ENCODE measurements at places on chromosomes 16 and 17.
A peak's percentile ranks its signal among the peaks of the same experiment; 100 is the strongest.

DNA sequence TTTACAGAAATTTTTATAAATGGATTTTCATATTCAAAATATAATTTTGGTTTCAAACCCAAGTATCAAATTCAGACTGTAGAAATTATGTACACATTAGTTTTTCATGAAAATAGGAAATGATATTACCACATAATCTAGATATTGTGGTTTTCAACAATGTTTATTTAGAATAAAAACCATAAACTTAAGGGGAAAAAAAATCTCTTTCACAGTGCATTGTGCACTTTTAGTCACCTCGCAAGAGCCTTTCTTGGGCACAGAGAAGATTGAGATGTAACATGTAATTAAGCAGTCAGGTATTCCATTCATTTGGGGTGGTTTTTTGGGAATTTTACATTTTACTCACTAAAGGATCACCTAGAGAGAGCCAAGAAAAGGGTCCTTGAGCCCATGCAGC, 104.0 kb downstream of the TANC2 start:
- no peak for DNase-seq

- DNase-seq = peak; percentile 68
These were observed 1.9 kb downstream of the GPR142 start for GRCh38 chr17:74369221-74369620.

DNA sequence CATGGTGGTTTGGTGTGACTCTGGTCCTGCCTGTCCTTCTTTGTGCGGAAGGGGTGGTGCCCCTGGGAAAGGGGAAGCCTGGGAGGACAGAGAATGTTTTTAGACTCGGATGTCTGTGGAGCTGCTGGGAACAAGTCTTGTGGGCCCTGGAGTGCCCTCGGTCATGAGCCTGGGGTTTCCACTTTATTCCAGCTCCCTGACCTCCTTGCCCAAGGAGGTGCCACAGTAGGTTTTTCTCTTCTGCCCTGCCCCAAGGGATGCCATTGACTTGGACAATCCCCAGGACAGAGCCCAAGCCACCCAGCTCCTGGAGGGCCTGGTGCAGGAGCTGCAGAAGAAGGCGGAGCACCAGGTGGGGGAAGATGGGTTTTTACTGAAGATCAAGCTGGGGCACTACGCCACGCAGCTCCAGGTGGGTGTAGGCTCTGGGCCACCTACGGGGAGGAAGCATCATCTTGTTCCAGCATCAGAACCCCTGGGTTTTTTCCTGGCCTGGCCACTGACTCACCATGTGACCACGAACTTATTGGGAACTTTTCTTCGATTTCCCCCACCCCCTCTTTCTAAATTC, 1.4 kb downstream of the STAT5A start:
- peak; percentile 80 for DNase-seq

- no peak for DNase-seq
These were observed 2.6 kb downstream of the SLC16A6 start for GRCh38 chr17:68288375-68288774.

- no peak for DNase-seq
These were observed 89.1 kb downstream of the RGS9 start for GRCh38 chr17:65226227-65226626.

- no peak for DNase-seq
These were observed 16.6 kb downstream of the GOSR1 start for GRCh38 chr17:30493780-30494179.

DNA sequence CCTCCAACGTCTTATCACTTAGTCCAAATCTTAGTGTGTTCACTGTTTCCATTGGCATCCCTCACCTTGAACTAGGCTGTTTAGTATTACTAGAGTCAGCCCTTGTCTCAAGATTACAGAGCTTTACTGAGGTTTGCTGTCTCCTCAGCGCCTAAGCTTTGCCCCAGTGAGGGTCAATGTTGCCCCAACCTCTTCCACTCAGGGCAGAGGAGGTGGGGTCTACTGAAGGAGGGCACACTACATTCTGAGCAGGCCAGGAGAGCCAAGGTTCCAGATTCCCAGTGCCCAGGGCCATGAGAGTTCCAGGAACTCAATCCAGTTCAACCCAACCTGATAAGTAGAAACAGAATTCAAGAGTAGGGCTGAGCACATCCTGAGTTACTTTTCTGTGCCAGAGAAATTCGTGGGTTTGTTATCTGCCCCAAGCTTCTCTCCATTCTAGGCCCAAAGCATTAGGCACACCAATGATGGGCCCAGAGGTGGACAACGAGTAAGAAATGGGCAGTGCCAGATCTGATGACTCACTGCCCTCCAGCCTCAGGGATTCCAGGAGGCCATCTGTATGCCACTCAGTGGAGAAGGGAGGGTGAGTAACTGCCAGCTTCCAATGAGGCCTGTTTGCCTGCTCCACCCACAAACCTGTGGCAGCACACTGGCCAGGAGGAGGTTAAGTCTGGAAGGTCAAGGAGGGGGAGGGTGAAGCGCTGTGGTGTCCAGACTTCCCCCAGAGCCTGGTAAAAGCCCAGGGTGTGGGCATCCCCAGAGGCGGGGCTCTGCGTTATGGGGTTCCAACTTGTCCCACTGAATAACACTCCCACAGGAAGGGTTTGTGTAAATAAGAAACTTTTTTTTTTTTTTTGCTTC, 8.2 kb downstream of the TUBG2 start:
- DNase-seq = no peak

- DNase-seq = no peak
These were observed 54.7 kb downstream of the NXN start for GRCh38 chr17:924711-925475.

- DNase-seq = no peak
These were observed 486.5 kb downstream of the HS3ST4 start for GRCh38 chr16:26178298-26178697.

DNA sequence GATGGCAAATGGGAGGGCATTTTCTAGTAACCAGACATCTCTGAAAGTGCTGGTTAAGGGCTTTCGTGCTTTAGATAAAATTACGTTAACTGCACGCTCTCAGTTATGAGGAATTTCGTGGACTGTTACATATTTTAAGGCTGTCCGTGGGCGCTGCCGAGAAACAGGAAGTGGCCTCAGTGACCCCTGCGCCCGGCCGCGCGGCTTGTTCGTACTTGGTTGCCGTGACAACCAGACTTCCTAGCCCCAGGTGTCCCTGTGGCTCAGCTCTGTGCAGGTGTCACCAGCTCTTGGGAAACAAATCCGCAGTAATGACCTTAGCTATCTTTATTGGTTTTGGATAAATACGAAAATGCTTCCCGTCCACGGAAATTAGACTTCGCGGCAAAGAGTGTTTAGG, 52.7 kb downstream of the LMF1 start:
- DNase-seq = no peak

GRCh38 chr16:89031715-89032659, 55.0 kb upstream of the CBFA2T3 start:
- DNase-seq = peak; percentile 30

- DNase-seq = peak; percentile 23
These were observed at the start of gene ADGRG1 for GRCh38 chr16:57628008-57628781. Gene ADGRG1 (plus strand): TSS chr16:57628630. CDS start chr16:57650288, 21,658 bp downstream.

GRCh38 chr17:4836221-4836620, 3.1 kb downstream of the MINK1 start:
- DNase-seq = no peak

GRCh38 chr16:83830769-83831455, 23.1 kb downstream of the HSBP1 start:
- DNase-seq = no peak

- DNase-seq = no peak
These were observed 91.3 kb downstream of the TBC1D16 start for GRCh38 chr17:79944251-79944812.

DNA sequence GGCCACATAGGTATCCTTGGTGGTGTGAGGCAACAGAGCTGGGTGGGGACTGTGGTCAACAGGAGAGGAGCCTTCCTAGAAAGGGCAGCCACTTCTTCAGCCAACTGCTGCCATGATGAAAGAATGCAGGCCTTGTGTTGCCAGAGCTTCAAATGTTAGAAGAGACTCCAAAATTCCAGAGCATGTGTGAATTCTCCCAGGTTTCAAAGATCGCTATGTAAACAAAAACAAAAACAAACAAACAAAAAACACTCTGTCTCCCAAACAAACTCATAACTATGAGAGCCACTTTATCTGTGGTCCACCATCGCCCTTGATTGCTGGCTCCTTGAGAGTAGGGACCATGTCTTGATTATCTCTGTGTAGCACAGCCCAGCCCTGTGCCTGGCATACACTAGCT, 55.5 kb upstream of the ZNF423 start:
- DNase-seq = no peak

GRCh38 chr16:85286951-85287814, 174.9 kb upstream of the CIBAR2 start:
- no peak for DNase-seq

DNA sequence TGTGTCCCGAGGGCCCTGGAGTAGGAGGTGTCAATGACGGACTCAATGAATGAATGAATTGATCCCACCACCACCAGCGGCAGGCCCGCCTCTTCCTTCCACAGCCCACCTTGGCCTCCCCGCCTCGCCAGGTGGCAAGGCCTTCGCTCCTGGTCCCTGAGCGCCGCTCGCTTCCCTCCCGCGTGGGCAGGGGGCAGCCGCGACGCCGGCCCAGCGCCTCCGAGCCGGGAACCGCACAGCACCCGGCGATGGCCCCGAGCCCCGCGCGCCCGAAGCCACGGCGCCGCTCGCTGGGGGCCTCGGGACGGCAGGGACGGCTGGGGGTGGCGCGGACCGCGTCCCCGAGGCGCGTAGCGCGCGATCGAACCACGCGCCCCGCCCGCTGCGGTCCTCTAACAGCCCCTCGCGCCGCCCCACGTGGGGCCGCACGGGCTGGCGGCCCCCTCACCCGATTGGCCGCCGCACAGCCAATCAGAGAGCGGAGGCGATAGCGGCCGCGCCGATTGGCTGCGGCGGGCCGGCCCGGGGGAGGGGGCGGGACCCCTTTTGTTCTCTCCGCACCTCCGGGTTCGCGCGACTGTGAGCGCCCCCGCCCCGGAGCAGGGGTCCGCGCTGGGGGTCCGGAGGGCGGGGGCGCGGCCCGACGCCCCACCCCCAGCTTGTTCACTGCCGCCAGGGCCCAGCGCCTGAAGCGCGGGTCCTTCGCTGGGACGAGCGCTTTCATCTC, 31.4 kb downstream of the ACTG1 start:
- DNase-seq = peak; percentile 28

DNA sequence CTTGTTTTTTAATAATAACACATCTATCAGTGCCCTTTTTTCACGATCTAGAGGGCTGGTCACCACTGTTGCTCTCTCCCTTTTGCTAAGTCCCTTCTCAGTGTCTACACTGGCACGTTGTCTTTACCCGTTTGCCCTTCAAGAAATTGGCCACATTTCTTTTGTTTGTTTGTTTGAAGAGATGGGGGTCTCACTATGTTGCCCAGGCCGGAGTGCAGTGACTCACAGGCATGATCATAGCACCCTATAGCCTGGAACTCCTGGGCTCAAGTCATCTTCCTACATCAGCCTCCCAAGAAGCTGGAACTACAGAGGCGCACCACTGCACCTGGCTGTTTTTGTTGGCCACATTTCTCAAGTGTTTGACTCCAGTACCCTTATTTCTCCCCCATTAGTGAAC, 138.0 kb upstream of the AXIN2 start:
- DNase-seq = no peak

- DNase-seq = no peak
These were observed 59.0 kb upstream of the NKD1 start for GRCh38 chr16:50489182-50489581.

DNA sequence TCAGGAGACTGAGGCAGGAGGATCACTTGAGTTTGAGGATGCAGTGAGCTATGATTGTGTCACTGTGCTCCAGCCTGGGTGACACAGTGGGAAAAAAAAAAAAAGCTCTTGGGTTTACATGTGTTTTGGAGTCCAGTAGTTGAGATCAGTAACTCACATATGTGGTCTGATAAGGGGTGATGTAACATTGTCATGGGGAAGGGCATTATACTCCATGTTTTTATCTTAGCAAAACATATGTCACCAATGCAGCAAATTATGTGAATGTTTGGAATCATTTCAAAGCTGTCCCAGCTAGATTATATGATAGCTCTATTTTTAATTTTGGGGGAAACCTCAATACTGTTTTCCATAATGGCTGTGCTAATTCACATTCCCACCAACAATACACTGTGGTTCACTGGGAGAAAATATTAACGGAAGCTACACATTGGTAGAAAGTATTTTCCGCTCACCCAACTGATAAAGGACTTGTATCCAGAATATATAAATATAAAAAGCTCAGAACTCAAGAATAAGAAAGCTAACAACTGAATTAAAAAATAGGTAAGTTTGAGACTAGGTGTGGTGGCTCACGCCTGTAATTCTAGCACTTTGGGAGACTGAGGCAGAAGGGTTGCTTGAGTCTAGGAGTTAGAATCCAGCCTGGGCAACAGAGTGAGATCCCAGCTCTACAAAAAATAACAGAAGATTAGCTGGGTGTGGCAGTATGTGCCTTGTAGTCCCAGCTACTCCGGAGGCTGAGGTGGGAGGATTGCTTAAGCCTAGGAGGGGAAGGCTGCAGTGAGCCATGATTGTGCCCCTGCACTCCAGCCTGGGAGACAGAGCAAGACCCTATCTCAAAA, 224.1 kb upstream of the TBX2 start:
- no peak for DNase-seq

GRCh38 chr17:40297511-40297910, 9.8 kb downstream of the CDC6 start:
- DNase-seq = no peak

DNA sequence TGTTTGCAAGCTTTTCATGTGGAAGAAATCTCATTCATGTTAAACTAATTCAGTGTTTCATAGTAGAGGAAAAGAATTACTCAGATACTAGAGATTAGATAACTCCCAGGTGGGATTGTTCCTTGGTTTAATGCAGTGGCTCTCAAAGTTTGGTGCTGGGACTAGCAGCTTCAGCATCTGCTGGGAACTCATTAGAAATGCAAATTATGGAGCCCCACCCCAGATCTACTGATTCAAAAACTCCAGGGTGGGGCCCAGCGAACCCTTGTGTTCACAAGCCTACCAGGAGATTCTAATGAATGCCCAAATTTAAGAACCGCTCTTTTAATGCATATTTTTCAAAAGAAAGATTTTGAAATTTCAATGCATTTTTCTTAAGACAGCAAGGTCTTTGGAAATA, 253.4 kb upstream of the CNTNAP4 start:
- DNase-seq = no peak

DNA sequence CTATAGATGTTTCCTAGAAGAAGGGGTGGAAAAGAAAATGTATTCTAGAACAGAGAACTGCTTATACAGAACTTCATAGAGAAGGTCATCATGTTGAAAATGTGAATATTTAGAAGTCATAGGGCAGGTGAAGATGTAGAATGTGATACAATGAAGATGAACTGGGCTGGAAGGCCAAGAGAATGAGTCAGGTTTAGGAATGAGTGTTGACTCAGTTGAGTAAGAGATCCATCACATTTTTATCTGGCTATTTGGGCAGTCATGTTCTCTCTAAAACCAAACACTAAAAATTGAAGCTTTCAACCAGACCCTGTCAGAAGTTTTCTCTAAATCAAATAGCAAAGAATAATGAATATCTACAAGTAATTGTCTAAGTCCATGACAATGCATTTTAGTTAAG, 660.5 kb downstream of the KCNJ2 start:
- DNase-seq = no peak

DNA sequence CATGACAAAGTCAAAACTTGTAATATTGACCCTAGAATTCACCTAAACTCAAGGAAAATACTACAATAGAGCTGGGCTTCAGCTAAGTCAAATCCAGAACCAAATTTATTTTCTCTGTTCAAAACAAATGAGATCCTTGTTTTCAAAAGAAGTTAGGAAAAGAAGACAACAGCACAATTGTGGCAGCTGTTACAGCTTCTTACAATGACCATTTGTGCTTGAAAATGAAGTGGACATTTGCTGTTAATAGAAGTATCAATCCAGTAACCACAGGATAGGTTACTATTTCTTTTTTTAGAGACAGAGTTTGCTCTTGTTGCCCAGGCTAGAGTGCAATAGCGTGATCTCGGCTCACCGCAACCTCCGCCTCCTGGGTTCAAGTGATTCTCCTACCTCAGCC, 44.4 kb downstream of the APPBP2 start:
- no peak for DNase-seq

- no peak for DNase-seq
These were observed 74.7 kb downstream of the WIPI1 start for GRCh38 chr17:68382582-68383085.

Measured in stimulated activated CD4-positive, alpha-beta T cell treated with anti-CD3 and anti-CD28 coated beads, TNF-alpha, amount 100 ng/mL, for 24 hours (primary cell).